ENCODE measurements at places on chromosomes 13 and 19.

GRCh38 chr19:50300051-50300450 lies 29.1 kb downstream of the KCNC3 start:
- H3K36me3 ChIP-seq, result no peaks in the 10 kb centered on the region

- peaks cover 11% of the 10 kb centered on the region for H3K36me3 ChIP-seq
- H3K4me3 ChIP-seq, result peak overlapping the region; percentile 92
- no peak for DNase-seq
- peaks cover 30% of the 10 kb centered on the region for H3K4me1 ChIP-seq
- peak overlapping the region; percentile 88 for H3K27ac ChIP-seq
- H3K27me3 ChIP-seq, result no peaks in the 10 kb centered on the region
Measured at GRCh38 chr13:111153977-111154332, 38.8 kb downstream of the ARHGEF7 start.

GRCh38 chr19:33723512-33723911 lies 73.2 kb upstream of the KCTD15 start:
- H3K36me3 ChIP-seq, result no peaks in the 10 kb centered on the region
- DNase-seq, result no peak
- no peaks in the 10 kb centered on the region for H3K27me3 ChIP-seq
- no peak overlapping the region for H3K4me3 ChIP-seq

GRCh38 chr19:16892436-16892835 lies 3.6 kb downstream of the F2RL3 start:
- H3K27ac ChIP-seq, result no peak overlapping the region
- no peaks in the 10 kb centered on the region for H3K36me3 ChIP-seq
- no peak for DNase-seq
- peaks cover 59% of the 10 kb centered on the region for H3K4me1 ChIP-seq
- no peak overlapping the region for H3K4me3 ChIP-seq

DNA sequence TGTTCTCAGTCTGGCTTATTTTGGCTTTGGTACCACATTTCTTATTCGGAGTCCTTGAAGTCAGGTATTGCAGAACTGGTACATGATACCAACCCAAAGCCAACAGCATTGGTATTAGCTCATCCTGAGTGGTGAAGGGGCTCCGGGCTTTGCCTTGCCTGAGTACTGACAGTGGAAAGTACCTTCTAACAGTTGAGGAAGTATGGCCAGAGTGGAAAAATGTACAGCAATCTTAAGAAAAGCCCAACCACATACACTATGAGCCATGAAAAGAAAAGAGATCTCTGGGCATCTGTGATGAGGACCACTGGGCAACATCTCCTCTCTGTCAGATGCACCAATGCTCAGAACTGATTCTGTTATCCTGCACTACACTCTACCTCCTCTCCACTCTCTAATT lies 8.3 kb downstream of the LCP1 start:
- H3K27ac ChIP-seq, result peak overlapping the region; percentile 85
- peaks cover 98% of the 10 kb centered on the region for H3K4me1 ChIP-seq
- no peaks in the 10 kb centered on the region for H3K27me3 ChIP-seq
- H3K4me3 ChIP-seq, result peak overlapping the region; percentile 72

- DNase-seq, result no peak
- no peak overlapping the region for H3K4me3 ChIP-seq
- no peaks in the 10 kb centered on the region for H3K27me3 ChIP-seq
- peak overlapping the region; percentile 59 for H3K27ac ChIP-seq
Measured at GRCh38 chr19:38139122-38139521, 84.9 kb downstream of the DPF1 start.

Measured in activated B cell treated with CpG ODN at 0.5 μM for 24 hours (primary cell).